ENCODE measurements at places on chromosomes 1 and 21.

DNA sequence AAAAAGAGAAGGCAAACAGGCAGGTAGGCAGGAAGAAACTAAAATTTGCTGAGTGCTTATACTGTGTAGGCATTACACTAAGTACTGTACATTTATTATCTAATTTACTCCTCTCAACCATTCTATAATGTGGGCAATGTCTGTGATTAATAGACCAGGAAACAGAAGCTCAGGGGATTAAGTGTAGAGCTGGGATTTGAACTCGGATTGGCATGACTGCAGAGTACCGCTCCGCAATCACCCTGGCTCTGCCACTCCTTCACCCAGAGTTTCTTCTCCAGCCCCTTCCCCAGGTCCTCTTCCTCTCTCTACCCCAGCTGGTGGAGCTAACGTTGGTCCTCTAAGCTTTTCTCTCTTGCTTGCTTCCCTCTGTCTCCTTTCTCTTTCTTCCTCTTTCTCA lies 11.5 kb upstream of the S100A2 start:
- no peak for DNase-seq

DNA sequence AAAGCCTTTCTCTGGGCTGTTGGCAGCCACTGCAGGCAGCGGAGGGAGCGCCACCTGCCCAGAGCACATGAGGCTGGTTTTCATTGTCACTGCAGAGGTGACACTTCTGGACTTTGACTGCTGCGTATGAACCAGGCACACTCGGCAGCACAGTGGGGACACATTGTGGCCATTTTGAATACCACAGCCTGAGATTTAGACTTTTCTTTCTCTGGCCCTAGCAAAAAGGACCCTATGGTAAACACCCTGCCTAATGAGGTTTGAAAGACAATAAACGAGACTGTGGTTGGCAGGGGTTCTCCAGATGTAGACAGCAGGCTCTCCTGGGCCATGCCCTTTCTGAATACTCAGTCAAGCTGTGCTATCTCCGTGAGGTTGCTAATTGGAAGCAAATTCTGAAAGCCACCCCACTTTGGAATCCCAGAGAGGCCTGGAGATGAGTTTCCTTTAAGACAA lies 12.0 kb upstream of the KCNE2 start:
- peak; percentile 31 for DNase-seq

GRCh38 chr1:23477359-23478144 lies 6.4 kb downstream of the ASAP3 start:
- no peak for DNase-seq

GRCh38 chr1:205961991-205962820 lies 18.9 kb upstream of the SLC26A9 start:
- peak; percentile 46 for DNase-seq

- DNase-seq = no peak
These were observed 38.1 kb downstream of the RCSD1 start for GRCh38 chr1:167668108-167668507.

GRCh38 chr21:42705346-42705745 lies 51.9 kb downstream of the PDE9A start:
- no peak for DNase-seq

All from EL (cell line).